ENCODE measurements at places on chromosomes 7 and 10. TPM values are rescaled to one million over a fixed set of nuclear protein-coding genes. Genes with fewer than 3 reads are reported as not detected.

PTPRN2 gene
- total RNA-seq: 11.9 TPM

GRCh38 chr7:136033413-136034031 is 56.4 kb upstream of the MTPN start:
- DNase-seq: peak; percentile 39

- no peak for DNase-seq
These were observed 14.2 kb downstream of the UCMA start for GRCh38 chr10:13219685-13220670.

GRCh38 chr7:133118261-133118660 is 36.4 kb upstream of the CHCHD3 start:
- DNase-seq: no peak

DNA sequence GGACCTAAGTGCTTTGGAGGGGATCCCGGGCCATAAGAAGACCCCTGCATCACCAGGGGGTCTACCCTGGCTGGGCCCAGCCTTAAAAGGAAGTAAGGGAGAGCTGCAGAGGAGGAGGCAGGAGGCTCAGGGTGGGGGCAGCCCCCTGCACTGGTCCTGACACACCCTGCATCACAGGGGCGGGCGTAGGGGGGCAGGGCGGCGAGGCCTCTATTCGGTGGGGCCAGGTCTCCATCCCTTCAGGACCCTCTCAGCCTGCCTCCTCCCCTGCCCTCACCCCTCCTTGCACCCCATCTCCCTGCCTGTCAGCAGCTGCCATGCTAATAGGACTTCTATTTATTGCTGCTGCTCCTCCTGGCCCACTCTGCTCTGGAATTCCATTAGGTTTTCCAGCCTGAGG is 101.4 kb downstream of the C10orf105 start:
- DNase-seq: no peak

GRCh38 chr10:122657255-122657654 is 42.4 kb downstream of the C10orf120 start:
- no peak for DNase-seq

- DNase-seq: no peak
These were observed 21.8 kb downstream of the MRPS24 start for GRCh38 chr7:43847496-43847895.

RBP3 gene
- not detected for total RNA-seq

UCMA gene
- not detected for total RNA-seq

LIPM gene
- not detected for total RNA-seq

DNA sequence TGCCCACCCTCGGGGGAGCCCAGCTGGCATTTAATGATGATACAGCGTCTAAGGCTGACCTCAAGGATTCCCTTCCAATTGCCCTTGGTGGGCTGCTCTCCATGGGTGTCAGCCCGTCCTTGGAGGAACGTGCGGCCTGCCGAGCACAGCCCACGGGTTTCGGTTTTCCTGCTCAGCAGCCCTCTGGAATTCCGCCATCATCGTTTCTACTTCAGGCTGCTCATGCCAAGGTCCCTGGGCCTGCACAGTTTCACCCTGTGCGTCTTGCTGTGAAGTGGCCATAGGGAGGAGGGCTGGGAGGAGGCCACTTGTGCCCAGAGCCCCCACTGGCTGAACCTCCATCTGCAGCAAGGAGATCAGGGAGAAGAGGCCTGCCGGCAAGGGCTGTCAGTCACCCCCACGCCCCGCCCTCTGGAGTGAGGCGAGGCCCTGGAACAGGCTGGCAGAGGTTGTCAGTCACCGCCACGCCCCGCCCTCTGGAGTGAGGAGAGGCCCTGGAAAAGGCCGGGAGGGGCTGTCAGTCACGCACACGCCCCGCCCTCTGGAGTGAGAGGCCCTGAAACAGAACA is 82.8 kb downstream of the CHST15 start:
- no peak for DNase-seq

DNA sequence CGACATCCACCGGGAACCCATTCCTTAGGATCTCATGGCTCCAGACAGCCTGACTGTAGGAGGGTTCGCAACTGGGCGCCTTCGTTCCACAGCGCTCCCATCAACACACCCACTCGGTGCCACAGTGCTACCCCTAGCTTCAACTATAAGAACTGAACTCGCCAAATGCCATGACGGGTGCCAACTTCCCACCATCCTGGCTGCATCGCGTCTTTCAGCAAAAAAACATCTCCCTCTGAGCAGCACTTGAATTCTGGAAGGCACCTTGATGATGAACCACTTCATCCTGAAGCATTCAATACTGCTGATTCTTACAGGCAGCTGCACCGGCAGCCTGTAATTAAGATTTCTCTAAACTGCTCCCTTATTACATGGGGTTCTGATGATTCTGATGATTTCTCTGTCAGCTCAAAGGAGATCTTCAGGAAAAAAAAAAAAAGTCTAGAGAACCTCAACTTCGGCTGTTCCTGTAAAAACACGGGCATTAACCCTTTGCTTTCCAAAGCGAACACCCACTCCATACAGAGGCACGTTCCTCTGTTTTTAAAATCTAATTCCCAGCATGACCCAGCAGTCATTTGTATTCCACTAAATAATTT is 1.3 kb downstream of the CYTH3 start:
- peak; percentile 40 for DNase-seq

GRCh38 chr7:51229106-51229537 is 87.5 kb downstream of the COBL start:
- DNase-seq: no peak

DNA sequence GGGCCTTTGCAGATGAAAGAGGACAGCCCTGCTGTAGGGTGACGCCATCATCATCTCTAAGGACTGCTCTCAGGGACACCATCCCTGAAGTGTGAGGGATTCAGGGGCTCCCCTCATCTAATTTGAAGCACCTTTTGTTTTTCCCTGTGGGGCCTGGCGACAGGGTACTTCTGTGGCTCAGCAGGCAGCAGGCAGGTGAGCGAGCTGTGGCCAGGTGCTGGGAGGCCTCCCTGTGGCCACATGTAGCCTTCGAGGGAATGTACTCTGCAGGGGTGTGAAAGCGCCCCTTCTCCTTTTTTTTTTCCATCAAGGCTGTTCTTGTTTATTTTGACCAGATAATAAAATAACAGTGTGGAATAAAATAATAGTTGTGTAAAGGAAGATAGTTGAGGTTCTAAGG is 118.2 kb upstream of the DPP6 start:
- no peak for DNase-seq

- DNase-seq: no peak
These were observed 130.0 kb downstream of the THSD7A start for GRCh38 chr7:11701829-11702560.

COL13A1 gene
- total RNA-seq: 2.5 TPM

DNA sequence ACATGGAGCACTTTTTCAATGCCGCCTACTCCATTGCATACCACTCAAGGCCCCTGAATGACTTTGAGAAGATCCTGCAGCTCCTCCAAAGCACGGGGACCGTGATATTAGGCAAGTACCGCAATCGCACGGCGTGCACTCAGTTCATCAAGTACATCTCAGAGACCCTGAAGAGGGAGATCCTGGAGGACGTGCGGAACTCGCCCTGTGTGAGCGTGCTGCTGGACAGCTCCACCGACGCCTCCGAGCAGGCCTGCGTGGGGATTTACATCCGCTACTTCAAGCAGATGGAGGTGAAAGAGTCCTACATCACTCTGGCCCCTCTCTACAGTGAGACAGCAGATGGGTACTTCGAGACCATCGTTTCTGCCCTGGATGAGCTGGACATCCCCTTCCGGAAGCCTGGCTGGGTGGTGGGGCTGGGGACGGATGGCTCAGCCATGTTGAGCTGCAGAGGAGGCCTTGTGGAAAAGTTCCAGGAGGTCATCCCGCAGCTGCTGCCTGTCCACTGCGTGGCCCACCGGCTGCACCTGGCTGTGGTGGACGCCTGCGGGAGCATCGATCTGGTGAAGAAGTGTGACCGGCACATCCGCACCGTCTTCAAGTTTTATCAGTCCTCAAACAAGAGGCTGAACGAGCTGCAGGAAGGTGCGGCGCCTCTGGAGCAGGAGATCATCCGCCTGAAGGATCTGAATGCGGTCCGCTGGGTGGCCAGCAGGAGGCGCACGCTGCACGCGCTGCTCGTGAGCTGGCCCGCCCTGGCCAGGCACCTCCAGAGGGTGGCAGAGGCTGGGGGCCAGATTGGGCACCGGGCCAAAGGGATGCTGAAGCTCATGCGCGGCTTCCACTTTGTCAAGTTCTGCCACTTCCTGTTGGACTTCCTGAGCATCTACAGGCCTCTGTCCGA is 12.7 kb upstream of the ATP6V0E2 start:
- no peak for DNase-seq

- peak; percentile 13 for DNase-seq
These were observed 200.2 kb downstream of the ELMO1 start for GRCh38 chr7:37248396-37248861.

DNA sequence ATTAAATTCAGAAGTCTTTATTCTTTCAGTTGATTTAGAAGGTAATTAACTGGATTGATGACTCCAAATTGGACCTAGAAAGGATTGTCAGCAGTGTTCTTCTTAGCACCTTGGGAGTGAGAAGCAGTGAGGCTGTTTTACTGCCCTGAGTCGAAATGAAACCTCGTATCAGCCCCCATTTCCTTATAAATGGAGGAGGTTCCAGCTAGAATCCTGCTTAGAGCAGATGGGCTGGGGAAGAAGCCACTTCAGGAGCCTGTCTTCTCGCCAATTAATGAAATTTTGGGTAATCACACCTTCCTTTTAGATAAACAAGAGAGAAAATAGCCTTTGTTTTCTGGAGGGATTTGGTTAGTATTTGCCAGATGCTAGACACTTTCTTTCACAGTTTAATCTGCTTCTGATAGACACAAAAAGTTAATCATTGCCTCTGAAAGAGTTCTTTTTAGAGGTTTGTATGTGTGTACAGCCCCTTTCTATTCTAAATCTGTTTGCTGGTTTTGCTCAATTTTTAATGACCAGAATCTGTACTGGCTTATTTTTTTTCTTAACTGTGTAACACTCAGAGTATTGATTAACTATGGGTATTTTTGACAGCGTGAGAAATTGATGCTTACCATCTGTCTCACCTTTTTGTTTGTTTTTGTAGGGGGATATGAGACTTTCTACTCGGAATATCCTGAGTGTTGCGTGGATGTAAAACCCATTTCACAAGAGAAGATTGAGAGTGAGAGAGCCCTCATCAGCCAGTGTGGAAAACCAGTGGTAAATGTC is 4.6 kb downstream of the DUSP5 start:
- DNase-seq: no peak

- DNase-seq: peak; percentile 34
These were observed 25.1 kb downstream of the PARD3 start for GRCh38 chr10:34789966-34790506.

DNA sequence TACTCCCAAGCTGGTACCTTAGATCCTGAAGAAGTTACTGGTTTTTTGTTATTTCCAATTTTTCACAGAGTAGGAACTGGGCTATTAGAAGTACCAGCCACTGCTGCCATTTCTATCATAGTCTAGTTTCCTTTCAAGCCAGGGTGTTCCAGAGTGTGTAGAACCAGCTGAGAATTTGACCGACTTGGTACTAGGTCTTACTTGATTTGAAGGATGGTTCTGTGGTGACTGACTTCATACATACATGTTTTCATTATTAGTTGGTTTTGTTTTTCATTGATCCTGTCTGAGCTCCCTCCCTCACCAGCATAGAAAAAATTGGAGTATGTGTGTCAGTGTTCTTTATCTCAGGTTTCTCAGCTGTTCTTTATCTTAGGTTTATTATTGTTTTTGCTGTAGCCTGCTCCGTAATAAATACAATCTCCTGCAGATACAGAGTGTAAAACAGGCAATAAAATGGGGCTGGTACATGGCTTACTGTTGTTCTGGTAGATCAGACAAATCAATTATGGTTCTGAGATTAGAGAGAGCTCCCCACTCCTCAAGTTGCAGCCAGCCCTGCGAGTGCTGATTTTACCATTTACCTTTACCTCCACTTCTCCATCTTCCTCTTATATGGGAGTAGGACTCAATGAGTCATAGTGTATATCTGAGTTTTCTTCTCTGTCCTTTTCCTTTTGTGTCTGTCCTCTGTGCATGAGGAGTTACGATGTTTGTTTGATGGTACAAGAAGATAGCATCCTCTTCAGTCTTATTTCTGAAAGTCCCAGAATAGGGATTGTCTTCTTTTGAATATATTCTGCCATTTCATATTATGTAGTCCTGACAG is 122.6 kb downstream of the LRRC4 start:
- DNase-seq: no peak

DNA sequence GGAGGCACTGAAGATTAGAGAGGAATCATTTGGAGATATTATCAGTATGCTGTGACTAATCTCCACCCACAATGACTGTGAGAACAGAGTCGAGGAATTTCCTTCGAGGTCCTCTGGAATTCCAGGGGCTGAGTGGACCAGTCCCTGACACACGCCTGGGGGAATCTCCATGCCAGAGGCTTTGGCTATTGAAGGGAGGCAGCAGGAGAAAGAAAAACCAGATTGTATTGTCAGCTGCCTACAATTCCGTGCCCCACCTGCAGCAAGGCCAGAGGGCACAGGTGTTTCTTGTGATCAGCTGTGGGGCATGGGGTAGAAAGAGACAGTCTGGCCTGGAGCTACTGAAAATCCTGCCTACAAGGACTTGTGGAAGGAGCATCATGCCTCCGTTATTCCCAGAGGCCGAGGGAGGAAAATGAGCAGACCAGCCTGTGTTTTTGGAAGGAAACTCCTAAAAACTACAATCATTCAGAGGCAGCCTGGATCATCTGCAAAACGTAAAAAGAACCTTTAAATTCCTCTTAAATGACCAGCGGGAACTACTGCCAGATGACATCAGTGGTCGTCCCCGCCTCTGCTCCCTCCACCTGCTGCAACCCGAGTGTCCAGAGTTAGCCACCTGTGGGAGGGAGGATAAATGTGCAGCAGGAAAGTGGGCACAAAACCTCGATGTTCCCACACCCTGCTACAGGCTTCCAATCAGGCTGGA is 25.4 kb upstream of the ANK3 start:
- DNase-seq: no peak

- no peak for DNase-seq
These were observed 31.1 kb upstream of the LEP start for GRCh38 chr7:128210036-128210347.

- no peak for DNase-seq
These were observed 43.6 kb upstream of the THSD7A start for GRCh38 chr7:11875635-11876034.

ITPRIP gene
- 14.8 TPM for total RNA-seq

XRCC2 gene
- 0.69 TPM for total RNA-seq

DNA sequence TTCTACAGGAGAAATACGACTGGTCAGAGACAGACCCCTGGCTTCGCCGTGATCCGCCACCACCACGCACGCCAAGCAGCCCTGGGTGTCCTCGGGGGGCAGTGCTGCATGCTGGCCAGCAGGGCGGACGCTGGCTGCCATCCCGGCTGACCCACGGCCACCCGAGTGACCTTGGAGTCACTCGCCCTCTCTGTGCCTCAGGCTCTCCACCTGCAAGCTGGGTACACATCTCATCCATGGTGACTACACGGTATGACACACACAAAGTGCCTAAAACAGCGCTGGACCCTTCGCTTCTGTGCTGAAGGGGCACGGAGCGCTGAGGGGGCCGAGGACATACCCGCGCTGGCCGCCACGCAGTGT is 62.0 kb upstream of the RNF32 start:
- DNase-seq: no peak

- DNase-seq: no peak
These were observed 122.1 kb downstream of the LRRN3 start for GRCh38 chr7:111212857-111213523.

All from mucosa of gallbladder (tissue), 1 donor.